ENCODE measurements at places on chromosomes 12 and 14.

GRCh38 chr14:94394581-94395207 is 6.3 kb upstream of the SERPINA1 start:
- DNase-seq = peak; percentile 77

- DNase-seq = no peak
These were observed 72.4 kb downstream of the TTC7B start for GRCh38 chr14:90743826-90744225.

GRCh38 chr14:85241022-85241855 is 288.7 kb upstream of the FLRT2 start:
- no peak for DNase-seq

GRCh38 chr12:98439471-98439951 is 75.9 kb upstream of the TMPO start:
- peak; percentile 46 for DNase-seq

GRCh38 chr14:106843951-106844483 is 1317.6 kb downstream of the TMEM121 start:
- DNase-seq = peak; percentile 10

- DNase-seq = no peak
These were observed 121.7 kb downstream of the SLC38A1 start for GRCh38 chr12:46147144-46147543.

DNA sequence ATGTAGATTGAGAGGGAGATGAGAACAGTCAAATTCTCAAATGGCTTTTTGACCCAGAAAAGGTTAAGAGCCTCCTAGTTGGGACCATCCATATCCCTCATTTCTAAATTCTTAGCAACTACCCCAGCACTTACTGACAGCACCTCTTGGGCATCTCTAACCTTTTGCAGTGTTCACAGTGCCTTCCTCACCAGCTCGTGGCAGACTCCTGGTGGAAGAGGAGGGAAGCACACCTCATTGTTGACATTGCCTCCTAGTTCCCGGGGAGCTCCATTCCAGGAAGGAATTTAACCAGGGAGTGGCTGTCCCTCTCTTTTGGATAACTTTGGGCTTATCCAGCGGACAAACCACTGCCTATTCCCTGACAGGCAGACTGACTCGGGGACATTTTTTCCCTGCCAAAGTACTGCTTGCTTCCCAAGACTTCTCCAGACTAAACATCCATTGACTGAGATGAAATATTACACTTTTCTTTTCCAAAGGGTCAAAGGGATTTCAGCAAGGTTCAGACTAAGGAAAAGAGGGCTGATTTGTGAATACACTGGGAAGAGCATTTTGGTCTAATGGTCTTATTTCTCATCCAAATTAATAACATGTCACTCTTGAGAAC is 9.0 kb upstream of the OR6J1 start:
- DNase-seq = peak; percentile 86

DNA sequence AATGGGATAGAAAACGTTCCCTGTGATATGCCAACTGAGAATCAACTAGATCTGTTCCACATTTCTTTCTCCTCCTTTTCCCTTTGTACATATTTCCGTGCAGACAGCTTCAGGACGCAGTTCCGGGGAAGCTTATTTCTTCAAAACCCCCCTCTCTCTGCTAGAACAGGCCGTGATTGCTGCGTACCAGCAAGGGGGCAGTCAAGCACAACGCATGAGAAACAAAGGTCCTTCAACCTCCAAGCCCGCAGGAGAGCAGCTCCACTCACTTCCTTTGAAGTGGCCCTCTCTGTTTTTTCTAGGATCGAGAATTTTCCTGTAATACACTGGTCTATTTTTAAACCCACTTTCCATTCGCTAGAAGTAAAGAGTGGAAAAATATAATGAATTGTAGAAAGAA is 80.8 kb downstream of the ZNF664 start:
- DNase-seq = peak; percentile 85

Measured in GM03348 (cell line).